ENCODE measurements at places on chromosomes 2 and 18. TPM values are rescaled to one million over a fixed set of nuclear protein-coding genes. Genes with fewer than 3 reads are reported as not detected.

- DNase-seq, result no peak
Observed at GRCh38 chr2:7988440-7988839, 693.4 kb upstream of the ID2 start.

- DNase-seq, result peak; percentile 40
Observed at GRCh38 chr18:77147418-77147852, 14.9 kb upstream of the MBP start.

Gene MRPL33
- total RNA-seq, result 175 TPM

Gene NEU4
- total RNA-seq, result not detected

DNA sequence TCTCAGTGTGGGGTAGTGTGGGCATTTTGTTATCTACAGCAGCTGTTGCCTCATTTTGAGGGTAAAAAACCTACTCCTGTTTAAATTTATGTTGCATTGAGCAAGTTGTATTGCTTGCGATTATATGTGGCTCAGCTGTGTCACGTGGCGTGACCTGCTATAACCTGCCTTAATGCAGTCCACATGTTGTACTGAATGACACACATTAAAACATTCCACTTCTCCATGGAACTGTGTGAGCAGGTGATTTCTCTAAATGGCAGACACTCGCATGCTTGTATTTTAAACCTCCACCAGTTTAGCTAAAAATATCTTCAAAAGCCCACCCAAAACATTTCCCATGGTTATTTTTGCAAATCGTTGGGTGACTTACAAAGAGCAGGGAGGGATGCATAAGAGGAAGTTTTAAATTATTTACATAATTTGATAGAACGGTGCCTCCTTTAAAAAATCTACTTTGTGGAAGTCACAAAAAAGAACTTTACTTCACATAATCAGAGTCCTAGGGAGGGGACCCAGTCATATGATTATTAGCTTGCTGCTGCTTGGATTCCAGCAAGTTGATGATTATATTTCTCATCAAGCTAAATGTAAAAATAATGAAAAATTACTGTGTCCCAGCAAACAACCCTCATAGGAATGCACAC lies 163.3 kb upstream of the ZEB2 start:
- no peak for DNase-seq

DNA sequence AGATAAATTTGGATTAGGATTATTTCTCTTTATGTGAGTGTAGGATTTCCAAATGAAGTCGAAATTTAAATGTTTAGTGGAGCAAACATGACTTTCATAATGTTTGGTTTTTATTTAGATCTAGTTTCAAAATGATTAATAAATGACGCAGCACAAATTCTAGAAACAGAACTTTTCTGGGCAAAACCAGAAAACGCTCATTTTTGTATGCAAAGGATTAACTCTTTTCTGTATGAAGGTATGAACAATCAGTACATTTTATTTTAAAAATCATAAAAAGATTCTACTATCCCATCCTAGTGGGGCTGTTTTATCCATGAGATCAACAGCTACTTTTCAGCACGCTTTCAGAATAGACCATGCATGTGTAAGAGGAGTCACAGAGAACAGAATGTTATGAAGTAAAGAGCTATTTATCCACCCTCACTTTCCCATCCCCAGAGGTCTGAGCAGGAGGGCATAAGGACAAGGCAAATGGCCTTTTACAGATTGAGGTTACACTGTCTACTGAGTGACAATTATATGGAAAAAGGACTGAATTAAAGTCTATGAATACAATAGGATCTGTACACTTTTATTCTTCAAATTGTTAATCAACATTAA lies 270.8 kb downstream of the ZEB2 start:
- no peak for DNase-seq

DNA sequence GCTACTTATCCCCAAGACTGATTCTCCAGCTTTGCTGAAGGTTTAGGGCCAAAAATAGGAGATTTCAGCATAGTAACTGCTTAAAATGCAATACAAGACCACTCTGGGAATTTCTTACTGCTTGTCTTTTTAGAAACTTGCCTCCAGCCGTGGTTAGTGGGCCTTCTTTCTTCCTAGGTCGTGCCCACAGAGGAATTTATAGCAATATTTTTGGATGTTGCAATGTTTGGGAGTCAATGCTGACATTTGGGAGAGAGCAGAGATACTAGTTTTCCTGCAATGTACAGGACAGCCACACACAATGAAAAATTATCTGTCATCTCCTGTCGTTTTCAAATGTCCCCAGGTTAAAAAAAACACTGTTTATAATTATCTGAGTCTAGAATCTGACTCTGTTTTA lies 25.6 kb upstream of the CERS6 start:
- DNase-seq, result no peak

Gene PLGLB2
- 0.11 TPM for total RNA-seq
